ENCODE measurements at places on chromosomes 11 and 22.

DNA sequence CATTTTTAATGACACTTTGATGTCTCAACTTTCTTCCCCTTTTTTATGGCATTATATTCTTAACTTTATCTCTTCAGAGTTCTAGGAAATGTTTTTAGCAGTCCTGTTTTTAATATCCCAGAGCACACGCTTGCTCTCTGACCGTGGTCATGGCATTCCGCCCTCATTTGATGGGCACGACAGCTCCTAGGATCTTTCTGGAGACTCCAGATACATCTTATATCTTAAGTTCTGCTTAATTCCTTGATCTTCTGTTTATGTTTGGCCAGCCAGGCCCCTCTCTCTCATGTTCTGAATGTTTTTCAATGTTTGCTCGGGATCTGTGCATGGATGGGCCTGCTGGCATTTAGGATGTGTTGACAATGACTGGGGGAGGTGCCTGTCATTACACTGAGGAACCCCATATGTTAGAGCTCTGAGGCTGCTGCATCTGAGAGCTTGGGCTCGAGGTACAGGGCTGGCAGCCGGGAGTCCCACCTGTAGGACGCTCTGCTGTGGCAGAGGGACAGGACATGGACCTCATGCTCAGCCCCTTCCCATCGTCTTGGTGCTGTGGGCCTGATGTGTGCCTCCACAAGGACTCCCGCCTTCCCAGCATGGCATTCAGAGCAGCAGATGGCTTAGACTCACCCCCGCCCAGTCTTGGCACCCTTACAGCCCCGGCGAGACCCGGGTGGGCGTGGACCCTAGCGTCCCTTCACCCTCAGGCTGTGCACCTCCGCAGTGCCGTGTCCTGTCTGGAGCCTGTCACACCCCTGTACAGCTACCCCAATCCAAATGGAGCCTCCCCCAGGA lies 75.0 kb downstream of the CDKN1C start:
- no peak for DNase-seq

GRCh38 chr11:250740-251299 lies 14.0 kb downstream of the PSMD13 start:
- peak; percentile 65 for DNase-seq

DNA sequence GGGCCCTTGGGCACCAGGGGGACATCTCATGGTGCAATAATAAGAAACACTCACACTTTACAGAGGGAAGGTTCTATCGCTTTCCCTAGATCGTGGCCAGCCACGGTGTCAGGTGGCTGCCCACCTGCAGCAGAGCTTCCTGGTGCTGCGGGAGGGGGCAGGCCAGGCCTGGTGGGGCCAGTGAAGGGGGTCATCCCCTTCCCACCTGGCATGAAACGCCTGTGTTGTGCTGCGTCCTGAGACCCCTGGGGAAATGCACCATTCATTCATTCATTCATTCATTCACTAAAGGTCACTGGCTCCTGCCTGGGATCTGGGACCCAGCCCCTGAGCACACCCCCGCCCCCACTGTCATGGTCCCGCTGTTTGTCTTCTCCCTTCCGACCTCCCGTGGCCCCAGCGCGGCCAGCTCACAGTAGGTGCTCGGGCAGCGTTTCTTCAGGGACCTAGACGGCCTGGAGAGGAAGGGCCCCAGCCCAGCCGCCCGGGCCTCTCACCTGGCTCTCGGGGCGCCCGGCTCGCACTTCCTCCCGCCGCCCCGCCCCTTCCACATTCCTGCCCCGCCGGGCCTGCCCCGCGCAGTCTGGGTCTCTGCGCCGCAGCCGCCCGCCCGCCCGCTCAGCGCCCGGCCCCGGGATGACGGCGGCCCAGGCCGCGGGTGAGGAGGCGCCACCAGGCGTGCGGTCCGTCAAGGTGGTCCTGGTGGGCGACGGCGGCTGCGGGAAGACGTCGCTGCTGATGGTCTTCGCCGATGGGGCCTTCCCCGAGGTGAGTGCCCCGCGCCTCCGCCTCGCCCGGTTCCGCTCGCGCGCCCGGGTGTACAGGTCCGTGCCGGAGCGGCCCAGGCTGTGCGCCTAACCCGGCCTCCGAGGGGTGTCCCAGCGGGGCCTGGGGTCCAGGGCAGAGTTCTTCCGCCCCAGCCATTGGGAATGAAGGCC lies at the start of gene RHOD:
Gene RHOD, plus strand, starts transcription at position 581 of the 938 bp plus-strand sequence. Its CDS starts 56 bp downstream, at position 637.
- peak; percentile 12 for DNase-seq

- no peak for DNase-seq
Measured at GRCh38 chr11:31449040-31449439, 60.4 kb downstream of the IMMP1L start.

- no peak for DNase-seq
Measured at GRCh38 chr11:15843309-15843872, 513.0 kb downstream of the SOX6 start.
